ENCODE measurements at places on chromosomes 6 and 20.

GRCh38 chr6:38714239-38715015 is 684 bp upstream of the DNAH8 start:
- no peak for DNase-seq

DNA sequence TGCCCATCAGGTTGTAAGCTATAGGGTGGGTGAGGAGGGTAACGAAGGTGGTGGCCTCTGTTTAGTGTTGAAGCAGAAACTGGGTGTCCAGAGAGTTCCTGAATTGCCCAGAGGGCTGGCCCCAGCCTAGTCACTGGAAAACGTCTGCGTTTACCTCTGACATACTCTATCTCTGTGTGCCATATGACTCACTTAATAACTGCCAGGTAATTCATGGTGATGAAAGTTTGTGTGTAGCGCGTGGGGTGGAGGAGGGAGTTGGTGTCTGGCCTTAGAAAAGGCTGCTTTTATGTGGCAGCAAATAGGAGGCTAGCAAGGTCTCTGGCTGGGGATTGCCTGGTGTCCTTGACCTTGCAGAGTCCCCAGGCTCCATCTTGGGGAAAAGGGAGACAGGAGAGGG is 47.3 kb downstream of the SLC35D3 start:
- DNase-seq: no peak

DNA sequence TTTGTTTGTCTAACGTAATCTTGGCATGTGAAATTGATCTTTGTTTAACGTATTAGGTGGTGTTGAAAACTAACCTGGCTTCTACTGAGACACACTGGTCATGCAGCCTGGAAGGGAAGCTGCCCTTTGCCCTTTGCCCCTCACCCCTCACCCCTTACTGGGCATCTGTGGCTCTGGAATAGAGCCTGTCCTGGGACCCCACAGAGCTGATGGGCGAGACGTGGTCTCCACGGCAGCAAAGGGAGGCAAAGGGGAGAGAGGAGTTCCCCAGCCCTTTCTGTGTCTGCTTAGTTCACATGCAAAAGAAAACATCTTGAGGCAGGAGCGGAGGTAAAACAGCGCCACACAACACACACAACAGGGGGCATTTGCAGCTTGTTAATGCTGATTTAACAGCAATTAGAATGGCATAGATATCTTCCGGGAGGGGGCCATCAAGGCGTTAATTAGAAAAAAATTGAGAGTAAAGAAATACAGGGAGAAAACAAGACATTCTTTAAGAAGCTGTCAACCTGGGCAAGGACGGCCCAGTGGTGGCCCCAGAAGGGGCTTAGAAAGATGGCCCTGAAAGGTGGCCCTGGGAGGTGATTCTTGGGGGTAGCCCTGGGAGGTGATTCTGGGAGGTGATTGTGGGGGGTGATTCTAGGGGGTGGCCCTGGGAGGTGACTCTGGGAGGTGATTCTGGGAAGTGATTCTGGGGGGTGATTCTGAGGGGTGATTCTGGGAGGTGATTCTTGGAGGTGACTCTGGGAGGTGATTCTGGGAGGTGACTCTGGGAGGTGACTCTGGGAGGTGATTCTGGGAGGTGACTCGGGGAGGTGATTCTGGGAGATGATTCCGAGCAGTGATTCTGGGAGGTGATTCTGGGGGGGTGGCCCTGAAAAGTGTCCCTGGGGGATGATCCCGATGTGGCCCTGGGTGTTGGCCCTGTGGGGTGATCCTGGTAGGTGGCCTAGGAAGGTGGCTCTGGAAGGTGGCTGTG is 44.5 kb upstream of the DACT2 start:
- DNase-seq: no peak

- DNase-seq: no peak
These were observed 923.9 kb upstream of the MAN1A1 start for GRCh38 chr6:120273411-120273810.

DNA sequence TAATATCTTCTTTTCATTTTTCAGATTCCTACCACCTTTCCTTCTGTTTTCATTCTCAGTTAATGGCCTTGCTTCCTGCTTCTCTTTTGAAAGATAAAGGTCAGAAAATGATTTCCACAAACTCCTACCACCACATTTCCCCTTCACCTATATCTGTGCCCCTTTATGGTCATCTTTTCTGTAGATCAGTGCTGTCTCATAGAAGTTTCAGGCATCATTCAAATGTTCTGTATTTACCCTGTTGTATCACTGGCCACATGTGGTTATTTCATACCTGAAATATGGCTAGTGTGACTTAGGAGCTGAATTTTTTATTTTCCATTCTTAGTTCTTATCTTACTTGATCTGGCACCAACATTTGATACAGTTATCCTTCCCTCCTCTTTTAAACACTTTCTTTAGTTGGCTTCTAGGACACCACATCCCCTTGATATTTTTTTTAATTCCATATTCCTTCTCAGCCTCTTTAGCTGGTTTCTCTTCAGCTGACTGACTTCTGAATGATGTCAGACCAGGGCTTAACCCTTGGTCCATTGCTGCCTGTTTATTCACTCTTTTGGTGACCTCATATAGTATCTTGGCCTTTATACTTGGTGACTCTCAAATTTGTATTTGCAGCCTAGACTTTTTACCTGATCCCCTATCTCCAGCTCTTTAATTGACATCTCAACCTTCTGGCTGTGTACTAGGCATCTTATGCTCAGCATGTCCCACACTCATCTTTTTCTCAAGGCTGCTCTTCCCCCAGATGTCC is 81.0 kb downstream of the ATRN start:
- DNase-seq: no peak

GRCh38 chr20:49427751-49428518 is 54.5 kb downstream of the KCNB1 start:
- no peak for DNase-seq

GRCh38 chr6:74018825-74019224 is 322.8 kb downstream of the CD109 start:
- DNase-seq: no peak

All from stimulated activated CD4-positive, alpha-beta T cell treated with anti-CD3 and anti-CD28 coated beads, Interleukin-2, amount 100 ng/mL, for 4 hours (primary cell).